ENCODE measurements at places on chromosomes 4 and X. TPM values are rescaled to one million over a fixed set of nuclear protein-coding genes. Genes with fewer than 3 reads are reported as not detected.

DNA sequence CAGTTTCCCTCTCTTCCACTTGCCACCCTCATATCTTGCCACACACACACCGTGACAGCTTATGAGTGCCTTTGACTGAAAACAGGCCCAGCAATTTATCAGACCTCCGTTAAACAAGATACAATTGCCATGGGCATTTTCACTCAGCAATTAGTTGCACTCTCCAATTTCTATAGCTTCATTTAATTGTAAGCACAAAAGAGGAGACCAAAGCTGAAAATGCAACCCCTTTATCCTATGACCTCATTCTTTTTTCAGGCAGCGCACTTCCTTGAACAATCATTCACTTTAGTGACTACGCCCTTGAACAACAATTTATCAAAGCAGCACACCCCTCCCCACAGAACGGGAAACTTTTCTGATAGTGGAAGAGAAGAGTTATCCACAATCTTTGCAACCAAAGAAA, 4.1 kb downstream of the POF1B start:
- no peak for DNase-seq

DCHS2 gene
- polyA plus RNA-seq, result 3.0 TPM

- DNase-seq, result peak; percentile 86
Measured at GRCh38 chr4:155759372-155760252, 791 bp downstream of the GUCY1B1 start.

RNF175 gene
- polyA plus RNA-seq, result 6.4 TPM

Measured in left lung (tissue), 14 donors.